Foreskin keratinocyte (primary cell): ENCODE measurements at places on chromosomes 12 and 14.

DNA sequence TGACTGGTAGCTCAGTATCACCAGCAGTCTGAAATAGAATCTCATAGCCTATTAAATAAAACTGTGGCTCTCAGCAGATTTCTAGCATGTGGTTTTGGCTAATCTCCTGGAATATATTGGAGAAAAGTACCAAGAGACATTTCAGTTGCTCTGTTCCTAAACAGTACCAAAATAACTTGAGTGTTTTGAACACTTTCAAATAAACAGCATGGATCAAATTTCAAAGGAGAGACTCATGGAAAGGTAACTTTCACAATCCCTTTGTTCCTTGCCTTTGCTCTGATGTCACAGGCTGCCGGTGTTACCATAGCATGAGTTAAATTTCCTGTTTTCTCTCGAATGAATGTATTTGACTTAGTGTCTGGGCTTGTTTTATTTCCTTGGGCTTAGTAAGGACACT is 3.4 kb downstream of the ARG2 start:
- peak; percentile 95 for DNase-seq

GRCh38 chr14:101947577-101947903 is 16.8 kb upstream of the DYNC1H1 start:
- no peak for DNase-seq

GRCh38 chr12:14827043-14827442 is 13.1 kb upstream of the SMCO3 start:
- no peak for DNase-seq

GRCh38 chr12:54967461-54967860 is 17.1 kb downstream of the TESPA1 start:
- peak; percentile 71 for DNase-seq
